ENCODE measurements at places on chromosomes 5 and 9.
A peak's percentile ranks its signal among the peaks of the same experiment; 100 is the strongest.

DNA sequence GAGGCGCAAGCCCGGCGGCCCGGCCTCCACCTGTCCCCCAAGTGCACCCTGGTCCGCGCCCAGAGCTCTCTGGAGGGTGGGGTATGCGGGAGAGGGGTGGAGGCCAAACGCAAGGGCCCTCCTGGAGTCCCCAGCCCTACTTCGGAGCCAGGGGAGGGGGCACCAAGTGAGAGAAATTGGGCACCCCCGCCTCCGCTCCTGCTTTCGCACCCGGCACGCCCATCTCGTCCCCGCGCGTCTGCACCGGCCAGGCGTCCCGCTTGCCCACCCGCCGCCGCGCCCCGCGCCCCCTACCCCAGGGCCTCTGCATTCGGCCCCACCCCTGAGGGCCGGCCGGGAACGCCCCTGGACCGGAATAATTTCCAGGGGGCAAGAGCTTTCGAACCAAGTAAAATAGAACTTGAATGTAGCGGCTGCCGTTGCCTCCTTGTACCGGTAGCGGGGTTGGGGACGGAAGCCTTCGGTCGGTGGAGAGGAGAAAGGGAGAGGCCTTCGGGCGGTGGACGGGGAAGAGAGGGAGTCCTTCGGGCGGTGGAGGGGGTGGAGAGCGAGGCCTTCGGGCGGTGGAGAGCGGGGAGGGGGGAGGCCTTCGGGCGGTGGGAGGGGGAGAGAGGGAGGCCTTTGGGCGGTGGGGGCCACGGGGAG is 694 bp upstream of the PHPT1 start:
- peak; percentile 41 for DNase-seq

DNA sequence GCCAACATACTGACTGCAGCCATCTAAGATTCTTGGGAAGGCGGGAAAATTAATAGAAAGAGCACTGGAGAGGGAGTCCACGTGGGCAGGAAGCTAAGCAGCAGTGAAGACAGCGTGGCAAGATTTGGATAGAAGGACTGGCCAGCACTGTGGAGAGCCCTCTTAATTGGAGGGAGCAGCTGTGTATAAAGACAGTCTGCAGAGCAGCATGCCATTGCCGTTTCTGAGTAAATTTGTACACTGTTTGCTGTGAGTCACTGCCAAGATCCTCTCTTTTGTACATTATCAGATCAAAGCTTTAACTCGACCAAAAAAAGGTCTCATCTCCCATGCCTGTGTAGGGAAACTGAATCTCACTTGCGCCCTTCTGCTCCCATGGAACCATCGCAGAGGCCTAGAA is 45.3 kb downstream of the INSYN2B start:
- DNase-seq: no peak

- no peak for DNase-seq
Measured at GRCh38 chr5:115375893-115376292, 79.4 kb upstream of the CCDC112 start.

DNA sequence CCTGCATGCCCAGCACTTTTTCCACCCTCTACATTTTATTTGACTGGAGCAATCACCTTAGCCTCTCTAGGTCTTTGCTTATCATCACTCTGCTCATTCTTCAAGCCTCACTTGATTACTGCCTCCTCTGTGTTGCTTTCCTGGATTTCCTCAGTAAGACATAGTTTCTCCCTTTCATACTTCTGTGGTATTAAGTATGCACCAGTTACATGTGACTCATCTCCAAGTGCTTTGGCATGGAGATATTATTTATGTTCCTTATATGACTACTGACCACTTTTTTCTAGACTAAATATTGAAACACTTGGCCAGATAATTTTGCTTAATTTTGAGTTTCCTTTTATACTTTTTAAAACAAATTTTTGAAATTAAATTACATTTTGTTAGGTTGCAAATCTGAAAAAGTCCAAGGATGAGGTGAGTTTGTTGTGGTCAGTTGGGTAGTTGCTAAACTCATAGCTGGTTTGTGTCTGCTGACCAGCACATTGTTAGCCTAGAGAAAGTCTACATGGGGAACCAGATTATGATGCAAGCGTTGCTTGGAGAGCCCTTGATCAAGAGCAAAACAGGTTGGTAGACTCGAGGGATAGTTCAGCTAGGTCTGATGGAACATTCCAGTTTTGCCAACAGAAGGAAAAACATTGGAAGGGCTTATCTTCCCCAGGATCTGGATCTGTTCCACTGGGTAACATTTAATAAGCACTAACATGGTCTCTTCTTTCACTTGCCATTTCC is 140.2 kb downstream of the TMC1 start:
- DNase-seq: no peak

GRCh38 chr5:33023649-33024048 is 312.5 kb downstream of the NPR3 start:
- no peak for DNase-seq

DNA sequence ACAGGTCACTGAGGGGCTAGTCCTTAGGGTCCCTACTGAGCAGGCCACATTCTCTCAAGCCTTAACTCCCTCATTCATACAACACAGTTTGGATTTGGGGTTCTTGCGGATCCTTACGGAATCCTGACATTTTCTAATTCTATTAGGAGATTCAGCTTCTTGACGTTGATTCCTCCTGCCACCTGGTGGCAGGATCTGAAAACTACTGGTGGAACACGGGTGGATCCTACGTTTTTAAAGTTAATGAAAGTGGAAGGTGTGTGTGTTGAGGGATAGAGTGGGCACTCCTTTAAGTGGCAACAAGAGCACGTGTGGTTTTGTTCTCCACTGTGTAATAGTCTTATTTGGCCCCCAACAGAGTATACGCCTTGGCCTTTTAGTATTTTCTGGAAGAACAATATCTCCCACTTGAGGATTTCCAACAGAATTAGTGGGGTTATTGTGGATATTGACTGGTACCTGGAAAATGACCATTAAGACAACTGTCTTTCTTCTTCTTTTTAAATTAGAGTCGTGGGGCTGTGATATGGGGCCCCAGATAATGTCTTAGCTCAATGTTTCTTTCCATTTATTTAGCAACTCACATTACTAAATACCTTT is 25.2 kb downstream of the SLC28A3 start:
- DNase-seq: peak; percentile 65

DNA sequence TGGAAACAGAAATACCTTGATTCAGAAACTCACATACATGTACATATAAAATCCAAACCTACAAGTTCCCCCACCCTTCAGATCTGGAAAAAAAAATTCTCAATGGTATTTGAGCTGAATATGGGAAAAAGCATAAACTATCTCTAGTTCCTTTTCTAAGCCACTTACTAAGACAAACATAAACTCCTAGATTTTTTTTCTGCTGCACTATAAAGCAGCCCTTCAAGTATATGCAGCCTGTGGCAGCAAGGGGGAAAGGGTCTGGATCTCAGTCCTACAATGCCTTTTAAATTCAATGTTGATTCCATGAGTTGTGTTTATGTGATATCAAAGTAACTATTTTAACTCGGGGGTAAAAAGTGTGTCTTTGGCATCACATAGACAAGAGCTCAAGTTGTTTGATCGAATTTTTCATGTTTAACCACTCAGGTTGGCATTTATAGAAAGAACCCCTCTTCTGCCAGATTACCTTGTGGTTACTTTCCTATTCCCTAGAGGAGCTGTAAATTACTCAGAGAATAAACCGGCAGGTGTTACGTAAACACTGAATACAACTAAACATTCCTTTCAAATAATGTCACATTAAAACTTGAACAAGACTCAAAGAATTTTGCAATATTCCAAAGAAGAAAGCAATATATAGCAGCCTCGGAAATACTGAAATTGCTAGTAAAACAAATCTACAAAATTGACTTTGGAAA is 91.8 kb upstream of the FER start:
- no peak for DNase-seq

DNA sequence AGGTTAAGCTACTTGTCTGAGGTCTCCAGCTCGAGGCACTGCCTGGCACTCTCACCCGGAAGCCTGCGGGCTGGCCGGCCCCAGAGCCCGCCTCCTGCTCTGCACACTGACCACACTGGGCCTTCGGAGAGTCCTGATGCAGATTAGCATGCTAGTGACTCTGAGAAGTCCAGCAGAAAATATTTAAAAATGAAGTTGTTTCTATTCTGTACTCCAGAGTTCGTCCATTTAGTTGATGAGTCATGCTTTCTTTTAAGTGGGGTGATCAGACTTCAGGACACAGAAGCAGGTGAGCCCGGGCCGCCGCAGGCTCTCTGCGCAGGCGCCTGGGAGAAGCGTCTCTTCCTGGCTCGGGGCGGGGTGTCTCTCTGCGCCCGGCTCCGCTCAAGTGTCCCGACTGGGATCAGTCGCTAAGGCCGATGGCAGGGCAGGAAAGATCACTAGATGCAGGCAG is 32.5 kb downstream of the FAM240B start:
- peak; percentile 44 for DNase-seq

- no peak for DNase-seq
Measured at GRCh38 chr5:40356248-40356647, 323.5 kb upstream of the PTGER4 start.

- DNase-seq: no peak
Measured at GRCh38 chr5:101370181-101370580, 467.1 kb upstream of the ST8SIA4 start.

GRCh38 chr5:2746561-2747032 is 4.9 kb downstream of the IRX2 start:
- DNase-seq: no peak

DNA sequence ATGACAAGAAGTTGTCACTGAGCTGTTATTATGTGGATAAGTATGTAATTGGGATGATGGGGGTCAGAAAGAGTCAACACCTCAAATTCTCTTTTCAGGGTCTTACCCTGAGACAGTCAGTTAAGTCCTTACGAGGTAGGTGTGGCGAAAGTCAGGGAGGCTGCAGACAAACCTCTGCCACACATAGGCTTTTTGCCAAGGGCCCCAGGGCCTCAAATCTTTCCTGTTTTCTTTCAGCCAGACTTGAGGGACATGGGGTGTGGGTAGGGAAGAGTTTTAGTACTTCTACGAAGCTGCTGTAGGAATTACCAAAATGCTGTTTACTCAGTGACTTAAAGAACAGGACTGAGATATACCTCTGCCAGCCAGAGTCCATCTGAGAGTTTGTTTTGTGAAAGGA is 13.8 kb downstream of the OR2S2 start:
- DNase-seq: no peak

- no peak for DNase-seq
Measured at GRCh38 chr5:91090995-91091394, 292.1 kb downstream of the ARRDC3 start.

GRCh38 chr5:137236252-137236651 is 262.9 kb downstream of the SPOCK1 start:
- DNase-seq: no peak

- DNase-seq: no peak
Measured at GRCh38 chr5:95799191-95799835, 23.2 kb downstream of the GLRX start.

GRCh38 chr9:3181049-3181953 is 337.4 kb upstream of the PUM3 start:
- DNase-seq: peak; percentile 43

DNA sequence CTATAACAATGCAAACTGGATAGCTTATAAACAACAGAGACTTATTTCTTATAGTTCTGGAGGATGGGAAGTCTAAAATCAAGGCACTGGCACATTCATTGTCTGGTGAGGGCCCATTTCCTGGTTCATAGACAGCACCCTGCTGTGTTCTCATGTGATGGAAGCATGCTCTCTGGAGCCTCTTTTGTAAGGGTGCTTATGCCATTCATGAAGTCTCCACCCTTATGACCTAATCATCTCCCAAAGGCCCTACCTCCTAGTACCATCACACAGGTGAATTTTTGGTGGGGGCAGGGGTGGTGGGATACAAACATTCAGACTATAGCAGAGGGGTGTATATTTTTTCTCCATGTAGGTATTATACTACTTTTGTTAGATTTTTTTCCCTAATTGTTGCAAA is 92.4 kb downstream of the UNC13B start:
- no peak for DNase-seq

DNA sequence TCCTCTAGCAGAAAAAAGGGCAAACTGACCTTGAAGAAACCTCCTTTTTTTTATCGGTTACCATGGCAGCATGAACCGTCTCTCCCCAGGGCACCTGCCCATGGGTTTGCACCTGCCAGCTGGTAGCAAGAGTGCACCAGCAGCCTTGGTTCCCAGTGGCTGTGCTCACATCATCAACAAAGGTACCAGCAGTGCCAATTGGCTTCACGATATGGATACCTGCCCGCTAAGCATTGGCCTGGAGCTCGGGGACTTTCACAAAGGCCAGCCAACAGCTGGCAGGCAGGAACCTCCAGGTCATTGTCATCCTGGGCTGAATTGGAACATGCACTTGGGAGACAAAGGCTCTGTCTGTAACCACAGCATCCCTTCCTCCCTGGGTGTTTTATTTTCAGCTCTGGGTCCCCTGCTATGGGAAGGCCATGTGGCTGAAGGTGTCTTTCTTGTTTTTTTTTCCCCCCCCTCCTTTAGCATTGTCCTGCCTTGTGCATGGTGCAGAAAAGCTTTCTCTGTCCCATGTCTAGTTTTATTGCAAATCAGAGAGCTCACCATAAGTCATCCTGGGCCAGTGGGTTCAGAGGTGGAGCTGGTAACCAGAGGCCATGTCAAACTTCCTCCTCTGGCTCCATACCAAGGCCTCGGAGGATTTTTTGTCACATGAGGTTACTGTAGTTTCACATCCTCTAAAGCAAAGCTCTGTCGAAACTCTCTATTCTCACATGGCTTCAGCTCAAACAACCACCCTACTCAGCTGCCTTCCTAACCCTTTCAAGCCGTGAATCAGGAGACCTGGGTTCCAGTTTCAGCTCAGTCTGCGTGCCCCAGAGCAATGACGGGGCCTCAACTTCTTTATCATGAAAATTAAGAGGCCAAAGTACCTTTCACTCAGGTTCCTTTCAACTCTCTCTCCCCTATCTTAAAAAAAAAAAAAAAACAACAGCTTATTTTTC is 145.5 kb upstream of the MAP3K1 start:
- DNase-seq: peak; percentile 70

- DNase-seq: no peak
Measured at GRCh38 chr9:76905791-76906646, at the start of gene PRUNE2. Gene PRUNE2, minus strand, starts transcription at chr9:76906114. Its CDS starts 151 bp downstream, at chr9:76905963.

DNA sequence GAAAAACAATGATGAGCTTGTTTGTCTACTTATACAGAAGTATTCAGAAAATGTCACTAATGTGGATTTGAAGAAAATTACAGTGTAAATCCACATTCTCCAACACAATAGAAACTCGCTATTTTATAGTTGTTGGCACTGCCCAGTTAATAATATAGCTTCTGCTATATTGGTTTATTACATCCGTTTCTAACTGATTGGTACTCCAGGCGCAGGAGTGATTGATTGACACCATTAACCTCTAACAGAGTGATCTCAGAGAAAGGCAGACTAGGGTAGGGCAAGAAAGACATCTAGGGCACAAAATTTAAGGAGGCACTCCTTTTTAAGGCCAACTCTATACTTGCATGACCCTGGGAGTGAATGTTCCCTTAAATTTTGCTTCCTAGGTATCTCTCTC is 84.0 kb upstream of the MIER3 start:
- no peak for DNase-seq

DNA sequence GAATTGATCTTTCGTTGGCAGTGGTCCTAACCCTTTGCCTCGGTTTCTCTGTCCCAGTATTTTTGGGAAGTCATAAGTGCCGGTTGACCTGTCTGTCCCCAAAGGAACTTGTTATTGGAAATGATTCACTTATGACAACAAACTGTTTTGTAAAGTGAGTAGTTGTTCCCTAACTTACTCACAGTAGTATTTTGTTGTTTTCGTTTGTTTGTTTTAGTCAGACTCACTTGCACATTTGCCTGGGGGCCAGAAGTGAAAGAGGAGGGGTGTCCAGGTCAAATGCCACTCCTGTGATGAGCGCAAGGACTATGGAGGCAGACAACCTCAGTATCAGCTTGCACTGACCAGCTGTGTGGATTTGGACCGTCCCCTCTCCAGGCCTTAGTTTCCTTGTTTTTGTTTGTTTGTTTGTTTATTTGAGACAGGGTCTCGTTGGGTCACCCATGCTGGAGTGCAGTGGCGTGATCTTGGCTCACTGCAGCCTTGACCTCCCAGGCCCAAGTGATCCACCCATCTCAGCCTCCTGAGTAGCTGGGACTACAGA is 47.3 kb downstream of the ANKRD55 start:
- no peak for DNase-seq
